NCI-H446 treated with DMSO at 0.1 percent for 48 hours (cell line): ENCODE measurements at places on chromosomes 11 and 22.

DNA sequence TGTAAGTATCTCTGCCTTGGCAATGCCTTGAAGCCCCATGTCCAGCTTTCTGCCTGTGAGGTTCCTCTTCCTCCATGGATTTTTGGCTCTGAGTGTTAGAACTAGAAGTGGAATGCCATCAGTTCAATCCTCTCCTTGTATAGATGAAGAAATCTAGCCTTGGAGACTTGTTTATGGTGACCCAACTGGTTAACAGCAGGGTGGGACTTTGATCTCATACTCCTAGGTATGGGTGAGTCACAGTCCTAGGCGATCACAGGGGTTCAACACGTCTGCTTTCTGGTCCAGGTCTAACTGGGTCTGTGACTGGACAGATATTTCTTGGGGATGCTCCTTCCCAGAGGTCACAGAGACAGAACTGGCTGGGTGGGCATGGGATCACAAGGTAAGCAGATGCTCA lies 9.2 kb upstream of the MTFP1 start:
- DNase-seq, result no peak

DNA sequence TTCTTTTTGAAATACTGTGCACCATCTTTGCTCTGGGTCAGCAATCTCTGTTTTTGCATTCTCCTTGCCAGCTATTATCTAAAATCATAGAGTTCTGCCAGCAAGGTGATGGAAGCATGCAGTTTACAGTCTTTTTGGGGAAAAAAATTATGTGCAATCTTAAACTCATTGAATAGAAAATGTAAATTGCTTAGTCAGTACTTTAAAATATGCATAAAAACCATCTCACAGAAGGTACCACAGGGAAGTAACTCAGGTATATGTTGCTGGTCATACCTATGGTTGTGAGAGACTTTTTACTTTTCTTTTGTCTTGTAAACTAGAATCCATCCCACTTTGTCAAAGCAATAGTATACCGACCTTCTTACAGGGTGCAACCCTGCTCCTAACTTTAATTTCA lies 469.8 kb upstream of the ANO3 start:
- DNase-seq, result no peak

GRCh38 chr11:66887526-66887925 lies 30.7 kb downstream of the LRFN4 start:
- DNase-seq, result no peak

DNA sequence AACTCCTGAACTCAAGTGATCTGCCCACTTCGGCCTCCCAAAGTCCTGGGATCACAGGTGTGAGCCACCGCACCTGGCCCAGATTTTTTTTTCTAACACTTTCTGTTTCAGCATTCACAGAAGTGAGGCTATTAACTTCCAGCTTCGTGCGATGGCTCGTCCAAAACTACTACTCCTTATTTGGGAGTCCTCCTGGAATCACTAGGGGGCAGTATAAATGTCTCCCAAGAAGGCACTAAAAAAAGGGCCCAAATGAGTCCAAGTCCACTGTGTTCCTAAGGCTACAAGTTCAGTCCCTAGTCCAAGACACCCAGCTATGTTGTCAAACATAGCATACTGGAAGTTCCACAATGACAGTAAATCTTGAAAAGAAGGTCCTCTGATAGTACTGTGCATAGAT lies 63.2 kb upstream of the BIRC3 start:
- DNase-seq, result no peak
